ENCODE measurements at places on chromosomes 6 and 20. TPM values are rescaled to one million over a fixed set of nuclear protein-coding genes. Genes with fewer than 3 reads are reported as not detected.

- no peak for DNase-seq
Observed at GRCh38 chr6:56517155-56517745, 125.4 kb downstream of the DST start.

GRCh38 chr6:73394577-73395354 is at the start of gene DDX43:
Gene DDX43, plus strand, starts transcription at chr6:73394828. Its CDS starts 78 bp downstream, at chr6:73394906.
- no peak for DNase-seq

The SPINT4 gene
- polyA plus RNA-seq: not detected

DNA sequence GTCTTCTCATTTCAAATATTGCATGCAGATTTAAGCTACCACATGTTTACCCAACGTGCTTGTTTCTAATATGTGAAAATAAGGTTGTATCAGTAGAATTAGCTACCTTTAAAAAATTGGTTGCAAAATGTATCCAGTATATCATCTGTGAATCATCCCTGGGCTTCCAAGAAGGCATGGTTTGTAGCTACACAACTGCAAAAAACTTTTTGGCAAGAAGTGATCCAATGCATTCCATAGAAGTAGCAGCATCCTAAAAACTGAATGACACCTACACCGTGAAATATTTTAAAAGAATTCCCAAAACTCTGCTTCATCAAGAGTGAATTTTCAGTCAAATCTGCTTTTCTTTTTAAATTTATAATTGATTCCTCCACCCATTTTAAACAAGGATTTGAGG is 89.1 kb downstream of the AIG1 start:
- no peak for DNase-seq

GRCh38 chr6:36130667-36131510 is 576 bp downstream of the MAPK13 start:
- peak; percentile 20 for DNase-seq

DNA sequence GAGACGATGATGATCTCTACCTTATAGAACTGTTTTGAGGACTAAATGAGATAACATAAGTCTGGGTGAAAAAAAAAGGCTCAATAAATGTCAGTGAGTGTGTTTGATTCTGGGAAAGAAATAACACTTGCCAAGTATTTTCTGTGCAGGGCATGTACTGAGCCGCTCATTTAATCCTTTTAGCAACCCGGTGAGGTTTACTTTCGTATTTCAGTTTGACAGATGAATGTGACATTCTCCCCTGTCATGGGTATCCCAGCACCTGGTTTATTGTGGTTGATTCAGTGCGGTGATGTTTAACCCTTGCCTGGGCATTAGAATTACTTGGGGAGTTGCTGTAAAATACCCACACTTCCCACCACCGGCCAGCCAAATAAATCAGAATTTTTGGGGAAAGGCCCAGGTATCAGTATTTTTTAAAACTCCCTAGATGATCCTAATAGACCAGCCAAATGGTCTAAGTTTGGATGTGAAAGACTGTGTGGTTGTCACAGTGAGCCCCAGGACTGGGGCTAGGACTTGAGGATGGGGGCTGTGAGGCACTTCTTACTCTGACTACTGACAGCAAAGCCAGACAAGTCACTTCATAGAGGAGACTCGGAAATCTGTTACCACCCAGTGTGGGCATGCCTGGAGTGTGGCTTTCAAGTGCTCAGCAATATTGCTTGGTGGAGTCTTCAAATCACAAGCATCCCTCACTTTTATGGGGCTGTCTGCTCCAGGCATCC is 100.2 kb upstream of the KCNG1 start:
- DNase-seq: no peak

- peak; percentile 45 for DNase-seq
Observed at GRCh38 chr20:62511915-62512610, 36.3 kb upstream of the GATA5 start.

The SNHG17 gene
- polyA plus RNA-seq: 21.7 TPM

GRCh38 chr20:1435337-1435699 is 31.3 kb downstream of the NSFL1C start:
- DNase-seq: no peak

DNA sequence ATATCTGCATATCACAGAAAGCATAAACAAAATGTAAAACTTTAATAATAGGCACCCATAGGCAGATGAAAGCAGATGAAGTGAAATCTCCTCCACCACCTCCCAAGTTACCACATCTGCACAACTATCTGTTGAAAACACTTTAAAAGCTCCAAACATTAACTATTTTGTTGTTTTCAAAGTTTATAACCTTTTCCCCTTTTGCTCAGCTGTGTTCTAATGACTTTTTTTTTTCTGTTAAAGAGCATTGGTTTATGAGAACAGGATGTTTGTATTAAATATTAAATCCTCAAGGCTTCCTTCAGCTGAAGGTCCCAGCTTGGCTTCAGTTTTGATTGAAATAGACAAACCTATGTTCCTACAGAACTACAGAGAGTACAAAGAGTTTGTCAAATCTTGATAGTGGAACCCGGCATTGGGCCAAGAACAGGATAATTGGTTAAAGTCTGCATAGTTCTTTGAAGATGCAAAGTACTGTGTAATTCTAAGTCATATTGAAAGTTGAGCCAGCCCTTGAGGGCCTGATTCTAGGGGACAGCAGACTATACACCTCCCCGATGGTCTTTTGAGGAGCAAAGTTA is 255.1 kb upstream of the JAG1 start:
- no peak for DNase-seq

The OR2J3 gene
- polyA plus RNA-seq: not detected

The MPIG6B gene
- polyA plus RNA-seq: 2.9 TPM

The KCNQ2 gene
- polyA plus RNA-seq: 8.0 TPM

DNA sequence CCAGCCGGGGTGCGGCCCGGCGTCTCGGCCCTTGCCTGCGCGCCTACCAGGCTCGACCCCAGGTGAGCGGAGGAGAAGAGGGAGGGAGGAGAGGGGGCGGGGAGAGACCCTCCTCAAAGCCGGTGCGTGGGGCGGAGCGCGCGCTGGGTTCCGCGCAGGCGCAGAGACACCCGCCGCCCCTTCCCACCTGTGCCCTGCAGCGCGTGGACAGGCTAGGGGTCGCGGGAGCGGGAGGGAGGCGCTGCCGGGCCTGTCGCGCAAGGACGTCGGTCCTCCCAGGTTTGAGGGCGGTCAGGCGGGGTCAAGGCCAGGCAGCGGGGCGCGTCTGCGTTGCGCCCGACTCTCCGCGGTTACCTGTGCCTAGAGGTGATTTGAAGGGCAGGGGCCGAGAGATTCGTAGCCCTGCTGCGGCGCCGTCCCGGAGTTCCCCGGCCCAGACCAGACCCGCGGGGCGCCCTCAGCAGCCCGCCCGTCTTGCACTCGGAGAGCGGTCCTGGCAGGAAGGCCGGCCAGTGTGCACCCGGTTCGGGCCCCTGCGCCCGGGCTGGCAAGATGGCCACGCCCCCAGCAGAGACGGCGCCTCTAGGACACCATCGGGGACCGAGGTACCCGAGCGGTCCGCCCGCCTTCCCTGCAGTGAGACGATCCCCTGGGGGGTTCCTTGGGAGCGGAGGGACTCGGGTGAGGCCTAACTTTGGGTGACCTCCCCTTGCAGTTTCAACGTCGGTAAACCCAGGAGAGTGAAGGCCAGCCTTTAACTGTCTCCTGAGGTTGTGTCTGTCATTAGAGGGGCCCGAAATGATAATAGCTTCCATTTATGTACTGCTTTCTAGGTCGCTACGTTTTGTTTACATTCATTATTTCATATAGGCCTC is 546 bp downstream of the C6orf136 start:
- peak; percentile 69 for DNase-seq

- DNase-seq: no peak
Observed at GRCh38 chr6:57268294-57268640, 46.2 kb upstream of the RAB23 start.

DNA sequence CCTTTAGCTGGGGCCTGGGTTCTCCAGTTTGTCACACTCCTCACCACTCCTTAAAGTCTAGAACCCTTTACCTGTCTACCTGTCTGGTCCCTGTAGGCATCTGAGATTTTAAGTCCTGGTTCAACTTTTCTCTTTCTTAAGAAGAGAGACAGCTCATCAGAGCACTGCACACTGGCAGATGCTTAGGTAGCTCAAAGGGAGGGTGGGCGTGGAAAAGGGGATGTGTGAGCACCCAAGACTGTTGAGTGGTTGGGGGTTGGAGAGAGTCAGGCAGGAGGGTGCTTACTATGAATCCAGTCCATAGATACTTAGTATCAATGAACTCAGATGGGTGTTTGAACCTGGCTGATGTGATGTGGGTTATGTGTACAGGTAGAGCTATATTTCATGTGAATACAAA is 6.6 kb upstream of the KCNG1 start:
- DNase-seq: no peak
